GDM1 (cell line): ENCODE measurements at places on chromosomes 12 and 14.
A peak's percentile ranks its signal among the peaks of the same experiment; 100 is the strongest.

- no peak for DNase-seq
These were observed 117.7 kb upstream of the C14orf180 start for GRCh38 chr14:104461676-104462449.

DNA sequence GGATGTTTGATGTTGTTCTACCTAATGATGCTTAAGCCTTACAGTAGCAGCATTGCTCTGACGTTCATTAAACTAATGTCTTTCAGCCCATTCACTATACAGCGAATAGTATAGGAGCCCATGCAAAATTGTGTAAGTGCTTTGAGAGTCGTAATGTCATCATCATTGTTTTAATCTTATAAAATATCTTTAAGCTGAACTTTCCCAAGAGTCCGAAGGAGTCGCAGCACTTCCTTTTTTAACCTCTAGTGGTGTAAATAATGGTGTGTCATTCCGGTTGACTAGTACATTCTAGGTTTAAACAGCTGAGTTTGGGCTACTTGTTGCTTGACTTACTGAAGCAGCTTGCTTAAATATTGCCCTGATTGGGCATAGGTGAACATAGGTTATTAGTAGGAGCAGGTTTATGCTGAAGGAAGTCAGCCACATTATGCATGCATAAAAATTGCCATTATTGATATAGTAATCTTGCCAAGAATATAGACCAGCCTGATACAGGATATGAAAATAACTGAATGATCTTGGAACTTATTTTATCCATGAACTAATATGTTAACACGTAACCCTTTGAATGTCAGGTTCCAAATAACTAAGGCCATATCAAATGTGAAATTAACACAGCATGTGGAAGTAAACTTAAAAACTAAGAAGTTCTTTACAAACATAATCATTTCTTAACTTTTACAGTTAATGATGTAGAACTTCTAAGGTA, 2.6 kb downstream of the WNK1 start:
- DNase-seq, result no peak

DNA sequence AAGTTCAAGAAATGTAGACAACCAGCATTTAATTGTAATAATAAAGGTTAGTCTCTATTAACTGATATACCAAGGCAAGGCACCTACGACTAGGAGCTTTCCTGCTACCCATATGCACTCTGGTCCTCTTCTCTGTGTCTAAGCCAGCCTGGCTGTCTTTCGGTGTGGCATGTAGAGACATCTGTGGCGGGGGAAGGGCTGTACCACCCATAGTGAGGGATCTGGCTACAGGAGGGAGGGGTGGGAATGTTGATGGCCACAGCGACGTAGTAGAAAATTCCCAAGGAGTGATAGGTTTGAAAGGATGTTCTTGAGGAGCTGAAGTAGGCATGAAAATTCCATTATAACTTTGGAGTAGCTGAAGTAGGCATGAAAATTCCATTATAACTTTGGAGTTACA, 344.2 kb downstream of the ATP23 start:
- no peak for DNase-seq

GRCh38 chr12:120583478-120584030, 2.4 kb upstream of the POP5 start:
- DNase-seq, result peak; percentile 50

- DNase-seq, result no peak
These were observed 113.1 kb downstream of the ITPR2 start for GRCh38 chr12:26719852-26720251.

DNA sequence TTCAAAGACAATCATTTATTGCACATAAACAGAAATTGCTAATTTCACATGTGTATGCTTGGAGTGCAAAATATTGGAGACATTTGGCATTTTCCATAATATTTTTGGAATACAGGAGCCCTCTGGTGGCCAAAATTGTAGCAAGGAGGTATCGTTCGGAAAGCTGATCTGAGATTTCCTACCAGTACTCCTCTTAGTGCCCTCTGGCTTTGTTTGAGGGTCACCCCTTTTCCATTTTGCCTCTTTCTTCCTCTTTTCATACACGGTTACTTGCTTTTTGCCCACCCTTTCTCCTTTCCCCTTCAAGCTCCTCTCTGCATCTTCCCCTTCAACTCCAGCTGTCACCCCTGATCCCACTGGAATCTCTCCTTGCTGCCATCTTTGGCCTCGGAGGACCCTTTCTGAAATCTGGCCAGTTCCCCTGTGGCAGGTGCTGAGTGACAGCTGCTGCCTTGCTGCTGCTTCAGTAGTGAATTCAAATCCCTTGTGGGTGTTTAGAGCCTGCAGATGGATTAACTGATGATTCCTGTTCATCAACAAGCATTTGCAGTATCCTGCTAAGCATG, 164.6 kb upstream of the PARP11 start:
- no peak for DNase-seq

- DNase-seq, result no peak
These were observed 380.1 kb downstream of the NOVA1 start for GRCh38 chr14:26217778-26218177.

DNA sequence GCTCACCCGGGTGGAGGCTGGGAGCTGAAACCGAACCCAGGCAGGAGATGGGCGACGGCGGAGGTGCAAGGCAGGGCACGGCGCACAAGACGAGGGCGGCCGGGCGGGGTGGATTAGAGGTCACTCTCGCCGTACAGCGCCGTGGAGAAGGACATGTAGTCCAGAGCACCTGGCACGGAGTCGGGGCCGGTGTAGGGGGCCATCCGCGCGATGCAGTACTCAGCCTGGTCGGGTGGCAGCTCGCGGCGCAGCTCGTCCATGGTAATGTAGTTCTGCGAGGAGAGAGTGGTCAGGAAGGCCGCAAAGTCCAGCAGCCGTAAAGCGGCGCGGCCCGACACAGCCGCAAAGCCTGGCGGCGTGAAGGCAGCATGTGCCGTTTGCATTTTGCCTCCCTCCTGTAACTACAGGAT, 81.9 kb upstream of the ZFP36L1 start:
- DNase-seq, result no peak

GRCh38 chr14:61104358-61104757, 123.3 kb downstream of the SLC38A6 start:
- DNase-seq, result no peak

- no peak for DNase-seq
These were observed 255.8 kb upstream of the CRY1 start for GRCh38 chr12:107349008-107349747.

DNA sequence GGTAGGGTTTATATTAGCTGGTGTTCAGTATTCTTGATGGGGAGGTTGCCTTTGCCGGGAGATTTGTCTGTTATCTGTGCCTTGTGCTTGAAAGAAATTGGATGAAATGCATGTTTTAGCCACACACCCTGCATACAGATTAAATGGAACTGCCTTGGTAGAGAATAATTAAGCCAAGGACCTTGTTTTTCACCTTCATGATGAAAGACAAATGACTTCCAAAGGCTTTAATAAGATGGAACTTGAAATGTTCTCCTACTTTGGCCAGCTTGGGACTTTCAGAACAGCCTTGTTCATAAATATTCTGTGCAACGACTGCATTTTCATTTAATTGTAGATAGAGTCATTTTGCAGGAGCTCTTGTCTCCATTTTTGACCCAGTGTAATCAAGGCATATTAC, 21.2 kb downstream of the JDP2 start:
- DNase-seq, result no peak

- no peak for DNase-seq
These were observed 1007.4 kb upstream of the NOVA1 start for GRCh38 chr14:27605282-27605681.

DNA sequence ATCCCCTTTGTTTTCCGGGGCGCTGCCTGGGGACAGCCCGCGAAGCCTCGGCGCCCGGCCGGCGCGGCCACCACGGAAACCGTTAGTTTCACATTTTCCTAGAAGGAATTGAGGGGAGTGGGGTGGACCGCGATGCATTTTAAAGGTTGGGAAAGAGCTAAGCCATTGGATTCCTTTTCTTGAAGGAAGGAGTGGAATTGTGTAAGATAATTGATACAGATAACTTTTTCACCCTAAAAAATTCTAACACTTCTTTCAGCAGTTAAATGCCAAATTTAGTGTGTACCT, 137.1 kb downstream of the MON2 start:
- no peak for DNase-seq

DNA sequence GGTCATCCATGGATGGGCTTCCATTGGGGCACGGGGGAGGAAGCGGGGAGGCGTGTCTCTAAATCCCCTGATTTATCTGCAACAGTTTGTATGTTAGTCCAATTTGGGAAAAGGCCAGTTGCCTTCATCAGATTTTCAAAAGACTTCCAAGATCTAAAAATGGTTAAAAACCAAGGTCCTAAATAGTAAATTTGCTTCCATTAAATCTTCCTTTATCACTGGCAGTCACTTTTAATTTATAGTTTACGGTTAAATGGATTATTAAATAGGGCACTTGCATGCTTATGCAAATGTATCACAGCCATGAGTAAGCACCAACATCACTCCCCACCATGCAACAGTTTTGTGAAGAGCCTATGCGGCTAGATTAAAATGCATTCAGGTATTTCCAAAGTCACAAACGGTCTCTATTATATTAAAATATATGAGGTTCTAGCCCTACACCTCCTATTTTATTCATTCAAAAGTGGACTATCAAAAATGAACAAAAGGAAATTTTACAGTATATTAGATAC, 108.2 kb upstream of the GPHB5 start:
- DNase-seq, result no peak

DNA sequence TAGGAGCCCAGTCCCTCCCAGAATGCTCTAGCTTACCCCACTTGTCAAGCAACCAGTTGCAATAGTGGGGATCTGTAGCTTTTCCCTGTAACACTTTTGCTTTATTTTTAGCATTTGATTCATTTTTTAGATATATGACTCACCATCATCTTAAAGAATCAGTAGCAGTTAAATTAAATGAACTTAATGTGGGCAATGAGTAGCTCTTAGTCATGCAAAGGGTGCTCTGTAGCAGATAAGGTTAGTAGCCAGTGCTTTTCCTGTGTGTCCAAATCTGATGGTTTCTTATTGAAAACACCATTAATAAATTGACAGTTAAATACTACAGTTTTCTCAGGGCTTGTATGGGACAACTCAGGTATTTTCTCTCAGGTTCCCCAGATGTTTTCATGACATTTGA, 311.8 kb downstream of the RERGL start:
- no peak for DNase-seq

DNA sequence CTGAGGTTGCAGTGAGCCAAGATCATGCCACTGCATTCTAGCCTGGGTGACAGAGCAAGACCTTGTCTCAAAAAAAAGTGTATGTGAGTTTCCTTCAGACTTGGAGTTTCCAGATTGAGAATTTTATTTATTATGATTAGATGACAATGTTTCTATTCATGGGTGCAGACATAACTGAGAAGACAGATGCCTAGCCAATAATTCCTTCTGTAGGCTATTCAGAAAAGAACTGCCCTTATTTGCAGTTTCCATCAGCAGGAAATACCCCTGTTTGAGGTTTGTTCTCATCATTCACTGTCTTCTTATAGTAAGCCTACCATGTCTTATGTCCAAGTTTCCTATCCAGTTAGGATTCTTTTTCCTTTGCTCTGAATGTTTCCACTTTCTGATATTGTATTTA, 269.0 kb downstream of the KTN1 start:
- DNase-seq, result no peak
